ENCODE measurements at places on chromosomes 3 and 15.

GRCh38 chr3:23701716-23702597 is 103.8 kb upstream of the UBE2E1 start:
- no peak for DNase-seq

DNA sequence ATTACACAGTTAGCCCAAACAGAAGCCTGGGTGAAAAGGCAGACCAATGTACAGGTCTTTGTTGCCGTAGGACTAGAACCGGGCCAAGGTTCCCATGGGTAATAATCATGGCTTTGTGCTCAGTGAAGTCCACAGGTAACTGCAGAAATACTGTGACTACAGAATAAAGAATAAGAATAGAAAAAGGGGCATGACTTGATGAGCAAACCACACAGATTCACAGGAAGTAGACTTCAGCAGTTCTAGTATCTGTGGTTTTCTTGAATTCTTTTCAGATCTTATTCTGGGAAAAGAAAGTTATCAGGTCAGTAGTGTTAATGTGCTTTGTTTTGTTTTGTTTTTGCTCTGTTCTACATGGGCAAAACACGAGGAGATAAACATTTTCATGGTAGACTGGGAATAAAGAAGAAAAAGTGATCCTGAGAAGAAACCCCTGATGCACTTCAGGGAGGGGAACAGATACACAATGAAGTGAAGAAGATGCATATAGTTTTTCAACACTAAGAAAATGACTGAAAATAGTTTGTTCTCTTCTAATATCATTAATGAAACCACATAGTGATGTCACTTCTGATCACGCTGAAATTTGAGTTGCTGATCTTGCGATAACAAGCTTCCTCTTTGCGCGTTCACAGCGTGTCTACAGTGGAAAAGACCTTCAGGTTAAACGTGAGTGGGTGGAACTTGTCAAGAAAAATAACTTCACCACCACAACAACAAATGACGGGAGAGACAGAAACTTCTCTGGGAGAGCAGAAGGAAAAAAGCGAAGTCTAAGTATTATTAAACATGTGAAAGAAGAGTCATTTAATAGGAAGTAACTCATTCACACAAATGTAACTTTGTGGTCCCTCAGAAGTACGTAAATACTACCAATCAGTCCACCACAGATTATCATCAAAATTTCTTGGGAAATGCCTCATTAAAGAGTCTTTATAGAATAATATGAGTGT is 315.8 kb upstream of the SATB1 start:
- DNase-seq = peak; percentile 95

DNA sequence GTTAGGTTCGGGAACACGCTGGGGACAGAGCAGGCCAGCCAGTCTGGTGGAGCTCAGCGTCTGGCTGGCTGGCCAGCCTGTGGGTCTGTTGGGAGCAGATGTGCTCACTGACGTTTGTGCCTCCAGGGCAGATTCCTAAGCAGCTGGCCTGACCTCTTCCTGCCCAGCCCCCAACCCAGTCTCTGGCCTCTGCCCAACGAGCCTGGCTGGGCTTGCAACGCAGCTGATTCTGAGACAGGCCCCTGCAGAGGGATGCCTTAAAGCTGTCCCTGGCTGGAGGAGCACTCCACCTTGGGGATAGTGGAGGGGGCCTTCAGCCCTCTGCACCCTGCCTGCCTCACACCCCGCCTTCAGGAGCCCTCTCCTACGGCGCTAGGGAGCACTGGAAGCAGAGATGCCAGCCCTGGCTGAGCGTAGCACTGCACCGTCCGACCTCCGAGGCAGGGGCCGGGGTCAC is 46.0 kb downstream of the KLF13 start:
- no peak for DNase-seq

DNA sequence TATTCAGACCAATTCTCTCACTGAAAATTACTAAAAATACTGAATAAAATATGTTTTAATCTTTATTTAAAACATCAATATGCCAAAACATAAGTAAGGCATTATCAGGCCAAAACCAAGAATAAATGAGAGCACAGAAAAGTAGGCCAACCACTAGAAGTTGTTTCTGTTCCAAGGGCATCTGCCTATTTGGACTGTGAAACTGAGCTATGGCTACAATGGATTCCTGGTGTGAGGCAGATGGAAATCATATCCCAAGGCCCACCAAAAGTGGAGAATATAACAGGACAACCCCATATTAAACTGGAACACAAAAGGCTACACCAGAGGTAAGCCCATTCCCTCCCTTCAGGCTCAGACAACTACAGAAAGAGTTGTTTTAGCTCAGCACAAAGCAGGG is 302.8 kb upstream of the IL12A start:
- no peak for DNase-seq

DNA sequence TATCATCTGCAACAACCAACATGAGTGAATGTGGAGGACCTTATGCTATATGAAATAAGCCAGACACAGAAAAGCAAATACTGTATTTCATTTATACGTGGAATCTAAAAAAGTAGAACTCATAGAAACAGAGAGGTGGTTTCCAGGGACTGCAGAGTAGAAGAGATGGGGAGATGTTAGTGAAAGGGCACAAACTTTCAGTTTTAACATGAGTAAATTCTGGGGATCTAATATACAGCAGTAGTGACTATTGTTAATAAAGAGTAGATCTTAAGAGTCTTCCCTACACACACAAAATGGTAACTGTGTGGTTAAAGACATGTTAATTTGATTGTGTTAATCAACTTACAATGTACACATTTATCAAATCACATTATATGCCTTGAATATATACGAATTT is 20.9 kb upstream of the MELTF start:
- DNase-seq = no peak

- DNase-seq = no peak
Measured at GRCh38 chr3:155138677-155139076, 58.6 kb downstream of the MME start.

DNA sequence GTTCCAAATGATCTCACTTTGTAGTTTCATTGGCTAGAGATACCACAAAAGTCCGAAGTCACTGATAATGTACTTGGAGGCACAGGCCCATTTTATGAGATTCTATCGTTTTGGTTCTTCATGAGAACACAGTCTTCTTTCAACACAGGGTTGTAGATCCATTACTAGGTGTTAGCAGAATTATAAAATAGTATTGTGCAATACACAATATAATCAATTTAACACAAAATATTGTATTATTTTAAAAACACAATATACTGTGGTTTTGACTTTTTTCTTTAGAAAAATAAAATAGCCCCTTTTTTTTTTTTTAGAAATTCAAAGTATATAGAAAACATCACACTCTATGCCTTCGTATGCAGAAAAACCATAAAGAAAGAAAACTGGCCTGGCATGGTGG is 138.6 kb upstream of the TSC22D2 start:
- DNase-seq = no peak

DNA sequence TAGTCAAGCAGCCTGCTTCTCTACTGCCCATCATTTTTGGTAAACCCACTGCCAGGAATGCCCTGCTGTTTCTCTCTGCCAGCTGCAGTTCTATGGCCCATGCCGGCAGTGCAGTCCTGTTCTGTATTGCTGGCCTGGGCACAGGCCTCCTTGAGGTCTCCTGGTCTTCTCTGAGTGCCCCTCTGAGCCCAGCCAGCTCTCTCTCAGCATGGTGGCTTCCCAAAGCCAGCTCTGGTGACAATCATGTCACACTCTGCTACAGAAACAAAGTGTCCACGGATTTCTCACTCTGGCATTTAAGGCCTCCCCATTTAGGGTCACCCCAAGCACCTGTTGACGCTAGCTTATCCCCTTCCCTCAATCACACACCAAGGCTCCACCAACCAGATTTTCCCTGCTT is 24.5 kb downstream of the SRPRB start:
- no peak for DNase-seq

- DNase-seq = peak; percentile 84
Measured at GRCh38 chr3:153614563-153614962, 452.5 kb downstream of the RAP2B start.

GRCh38 chr15:70463453-70463834 is 299.9 kb downstream of the UACA start:
- DNase-seq = peak; percentile 37

DNA sequence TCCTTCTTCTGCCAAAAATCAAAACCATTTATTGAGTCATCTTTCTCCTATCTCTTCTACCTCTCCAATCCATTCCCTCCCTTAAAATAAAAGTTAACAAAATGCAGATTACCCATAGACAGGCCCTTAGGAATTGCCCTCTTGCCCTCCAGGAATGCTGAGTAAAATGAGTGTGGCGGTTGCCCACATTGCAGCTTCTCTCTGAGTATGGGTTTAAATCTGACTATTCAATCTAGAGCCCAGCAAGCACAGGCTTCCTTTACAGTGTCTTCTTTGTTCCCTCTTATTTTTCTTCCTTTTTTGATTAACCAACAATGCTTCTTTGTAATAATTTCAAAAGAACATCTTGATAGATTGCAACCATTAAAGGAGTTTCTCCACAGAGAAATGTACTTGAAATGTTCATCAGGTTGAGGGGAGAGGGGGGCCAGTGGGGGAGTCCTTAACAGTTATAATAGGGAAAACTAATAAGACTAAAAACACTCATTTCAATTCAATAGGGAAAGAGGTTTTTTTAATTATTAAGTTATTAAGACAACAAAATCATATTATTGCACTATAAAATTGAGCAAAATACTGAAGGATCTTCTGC is 135.3 kb upstream of the LMCD1 start:
- no peak for DNase-seq

DNA sequence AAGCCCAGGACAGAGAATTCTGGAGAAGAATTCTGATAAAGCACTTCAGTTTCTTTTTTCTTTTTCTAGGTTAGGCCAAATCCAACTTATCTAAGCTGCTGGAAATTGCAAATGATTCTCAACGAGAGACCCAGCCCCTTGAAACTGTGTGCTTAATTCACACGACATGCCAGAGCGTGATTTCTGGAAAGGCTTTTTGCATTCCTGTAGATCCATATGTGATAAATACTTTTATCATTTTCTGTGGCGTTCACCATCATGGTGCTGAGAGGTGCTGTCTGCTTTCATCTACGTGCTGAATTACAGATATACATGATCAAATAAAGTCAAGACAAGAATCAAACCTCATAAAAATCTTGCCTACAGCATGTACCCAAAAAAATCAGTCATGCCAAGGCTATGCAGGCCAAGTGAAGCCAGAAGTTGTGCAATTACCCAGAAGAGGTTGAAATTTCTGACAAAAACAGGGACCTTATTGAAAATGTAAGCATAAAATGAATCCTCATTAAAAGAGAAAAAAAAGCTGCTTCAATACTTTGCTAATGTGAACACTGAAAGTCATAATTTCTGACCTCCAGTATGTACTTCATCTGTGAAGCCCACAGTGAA is 10.8 kb upstream of the MEF2A start:
- no peak for DNase-seq

DNA sequence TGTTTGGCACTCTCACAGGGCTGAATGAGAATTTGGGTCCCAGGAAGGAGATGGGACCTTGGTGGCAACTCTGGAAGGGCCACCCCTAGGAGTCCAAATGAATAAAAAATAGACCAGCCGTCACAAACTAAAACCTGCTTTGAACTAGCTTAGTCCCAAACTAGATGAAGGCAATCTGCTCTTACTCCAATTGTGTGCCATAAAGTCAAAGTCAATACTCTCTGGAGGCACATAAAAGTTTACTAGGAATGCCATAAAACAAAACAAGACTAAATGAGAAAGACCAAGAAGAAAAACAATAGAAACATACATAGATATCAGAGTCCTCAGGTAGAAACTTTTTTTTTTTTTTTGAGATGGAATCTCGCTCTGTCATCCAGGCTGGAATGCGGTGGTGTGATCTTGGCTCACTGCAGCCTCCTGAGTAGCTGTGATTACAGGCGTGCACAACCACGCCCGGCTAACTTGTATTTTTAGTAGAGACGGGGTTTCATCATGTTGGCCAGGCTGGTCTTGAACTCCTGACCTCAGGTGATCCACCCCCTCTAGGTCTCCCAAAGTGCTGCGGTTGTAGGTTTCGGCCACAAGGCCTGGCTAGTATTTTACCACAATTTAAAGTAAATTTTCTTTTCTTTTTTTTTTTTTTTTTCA is 8.1 kb downstream of the GOLGA6L2 start:
- no peak for DNase-seq

DNA sequence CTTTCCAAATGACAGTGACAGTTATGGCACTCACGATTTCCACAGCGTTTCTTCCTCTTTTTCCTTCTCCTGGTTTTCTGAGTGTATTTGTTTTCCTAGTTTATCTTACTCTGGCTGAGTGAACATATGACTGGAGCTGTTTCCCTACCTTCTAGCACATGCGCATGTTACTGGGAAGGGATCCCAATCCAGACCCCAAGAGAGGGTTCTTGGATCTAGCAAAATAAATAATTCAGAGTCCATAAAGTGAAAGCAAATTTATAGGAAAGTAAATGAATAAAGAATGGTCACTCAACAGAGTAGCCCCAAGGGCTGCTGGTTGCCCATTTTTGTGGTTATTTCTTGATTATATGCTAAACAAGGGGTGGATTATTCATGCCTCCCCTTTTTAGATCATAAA is 23.8 kb downstream of the METTL6 start:
- no peak for DNase-seq

DNA sequence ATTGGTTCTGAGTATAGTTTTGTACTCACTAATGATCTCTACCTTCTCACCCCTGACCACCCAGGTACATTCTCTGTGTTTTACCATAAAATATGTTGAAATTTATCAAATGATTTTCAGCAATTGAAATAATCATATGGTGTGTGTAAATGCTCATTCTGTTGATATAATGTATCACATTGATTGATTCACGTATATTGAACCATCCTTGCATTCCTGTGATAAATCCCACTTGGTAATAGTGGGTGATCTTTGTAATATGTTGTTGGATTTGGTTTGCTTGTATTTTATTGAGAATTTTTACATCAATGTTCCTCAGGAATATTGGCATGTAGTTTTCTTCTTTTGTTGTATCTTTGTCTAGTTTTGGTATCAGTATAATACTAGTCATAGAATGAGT is 1497.6 kb downstream of the OTOL1 start:
- DNase-seq = no peak

- DNase-seq = no peak
Measured at GRCh38 chr3:137769322-137770065, 5.4 kb downstream of the SOX14 start.

DNA sequence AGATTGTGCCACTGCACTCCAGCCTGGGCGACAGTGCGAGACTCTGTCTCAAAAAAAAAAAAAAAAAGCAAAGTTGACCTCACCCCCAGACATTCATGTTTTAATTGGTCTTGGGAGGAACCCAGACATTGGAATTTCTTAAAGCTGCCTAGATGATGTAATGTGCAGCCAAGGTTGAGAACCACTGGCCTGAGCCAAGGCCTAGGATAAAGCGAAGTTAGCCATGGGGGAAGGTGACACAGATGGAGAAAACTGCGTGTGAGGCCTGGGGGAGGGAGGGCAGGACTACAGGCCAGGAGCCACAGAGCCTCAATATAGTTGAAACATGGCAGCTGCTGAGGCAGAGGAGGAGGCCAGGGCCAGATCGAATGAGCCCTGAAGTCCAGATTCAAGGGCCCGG is 21.0 kb downstream of the GLB1 start:
- DNase-seq = no peak
